Stimulated activated CD4-positive, alpha-beta T cell treated with anti-CD3 and anti-CD28 coated beads, Interleukin-15, amount 100 ng/mL, for 1 hour (primary cell): ENCODE measurements at places on chromosomes 13 and 19.
A peak's percentile ranks its signal among the peaks of the same experiment; 100 is the strongest.

DNA sequence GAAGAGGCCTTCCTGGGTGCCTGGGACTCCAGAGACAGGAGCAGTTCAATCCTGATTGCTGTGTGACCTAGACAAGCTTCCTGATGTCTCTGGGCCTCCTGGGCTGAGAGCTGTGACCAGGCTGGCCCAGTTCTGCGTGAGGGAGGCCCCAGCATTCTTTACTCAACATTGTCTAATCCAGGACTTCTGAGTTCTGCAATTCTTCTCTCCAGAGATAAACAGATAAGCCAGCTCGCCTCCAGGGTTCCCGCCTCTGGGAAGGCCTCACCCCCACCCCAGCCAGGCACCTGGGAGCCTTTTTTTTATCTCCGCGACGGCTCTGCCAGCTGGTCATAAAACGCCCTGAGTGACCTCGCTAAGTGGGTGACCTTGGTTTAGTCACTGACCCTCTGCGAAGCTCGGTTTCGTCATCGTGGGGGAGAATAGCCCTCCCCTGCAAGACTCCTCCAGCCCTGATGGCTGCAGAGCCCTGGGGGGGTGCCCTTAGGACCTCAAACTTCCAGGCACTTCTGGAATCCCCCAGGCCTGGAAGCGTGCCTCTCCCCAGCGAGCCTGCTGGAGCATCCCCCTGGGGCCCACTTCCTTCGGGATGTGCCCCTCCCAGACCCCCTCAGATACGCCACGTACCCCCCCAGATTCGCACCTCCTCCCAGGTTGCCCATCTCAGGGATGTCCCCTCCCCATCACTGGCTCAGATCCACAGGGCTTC lies 1.9 kb downstream of the SULT2B1 start:
- DNase-seq = no peak

- DNase-seq = no peak
These were observed 8.3 kb downstream of the FPR1 start for GRCh38 chr19:51743405-51743804.

DNA sequence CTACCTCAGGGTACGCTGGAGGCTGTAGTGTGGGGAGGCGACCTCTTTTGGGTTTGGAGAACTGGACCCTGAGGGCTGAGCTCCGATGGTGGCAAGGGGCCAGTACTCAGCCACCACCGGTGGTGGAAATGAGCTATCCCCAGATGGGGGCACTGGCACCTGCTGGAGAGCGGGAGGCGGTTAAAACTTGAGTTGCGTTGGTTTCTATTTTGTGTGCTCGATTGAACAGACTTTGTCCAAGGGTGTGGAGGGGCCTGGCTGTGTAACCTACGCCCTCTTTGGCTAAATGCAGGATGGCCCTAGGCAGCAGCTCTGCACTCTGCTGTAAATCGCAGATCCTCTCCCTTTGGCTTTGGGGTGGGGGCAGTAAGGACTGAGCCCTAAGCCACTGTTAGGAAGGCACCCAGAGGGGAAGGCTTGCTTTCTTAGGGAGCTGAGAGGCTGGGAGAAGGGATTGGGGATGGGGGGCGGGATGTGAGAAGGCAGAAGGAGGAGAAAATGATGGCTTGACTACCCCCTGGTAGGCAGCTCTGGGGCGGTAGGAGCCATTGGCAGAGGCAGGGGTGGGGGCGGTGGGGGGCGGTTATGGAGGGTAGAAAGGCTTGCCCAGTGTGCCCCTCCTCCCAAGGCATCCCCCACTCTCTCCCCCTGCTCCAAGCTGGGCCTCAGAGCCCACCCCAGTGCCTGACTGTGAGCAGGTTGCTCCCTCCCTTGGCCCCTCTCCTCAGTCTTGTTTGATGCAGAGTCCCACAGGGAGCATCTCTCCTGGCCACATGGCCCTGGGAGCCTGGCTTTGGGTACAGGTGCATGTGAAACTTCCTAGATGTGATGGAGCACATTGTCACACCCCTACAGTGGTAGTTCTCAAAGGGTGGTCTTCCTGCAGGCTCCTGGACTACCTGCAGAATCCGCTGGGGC lies 5.0 kb downstream of the VSTM2B start:
- DNase-seq = no peak

DNA sequence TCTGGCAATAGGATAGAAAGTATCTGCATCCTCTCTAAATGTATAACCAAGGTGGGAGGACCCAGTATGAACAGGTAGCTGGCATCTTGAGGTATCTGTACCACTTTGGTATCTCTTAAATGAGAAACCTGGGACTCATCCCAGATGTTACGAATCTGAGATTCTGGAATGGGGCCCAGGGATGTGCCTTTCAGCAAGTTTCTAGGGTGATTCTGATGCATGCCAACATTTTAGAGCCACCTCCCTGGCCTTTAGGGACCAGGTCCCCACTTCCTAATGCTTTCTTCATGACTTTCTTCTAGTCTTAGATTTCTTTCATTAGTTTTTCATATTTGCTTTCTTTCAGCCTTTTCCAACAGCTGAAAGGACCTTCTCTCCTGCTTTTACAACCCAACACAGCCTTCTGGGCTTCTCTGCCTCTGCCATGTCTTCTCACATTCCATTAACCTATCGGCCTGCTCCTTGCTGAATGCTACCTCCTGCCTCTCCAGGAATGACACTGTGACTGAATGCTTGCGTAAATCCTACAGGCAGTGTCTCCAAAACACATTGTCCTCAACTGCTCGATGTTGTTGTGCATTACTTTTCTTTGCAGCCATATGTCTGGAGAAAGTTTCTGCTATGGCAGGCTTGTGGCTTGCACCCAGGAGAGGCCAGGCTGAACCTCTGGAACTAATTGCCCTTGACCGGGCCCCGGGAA lies 284.0 kb downstream of the DNAJC15 start:
- no peak for DNase-seq

DNA sequence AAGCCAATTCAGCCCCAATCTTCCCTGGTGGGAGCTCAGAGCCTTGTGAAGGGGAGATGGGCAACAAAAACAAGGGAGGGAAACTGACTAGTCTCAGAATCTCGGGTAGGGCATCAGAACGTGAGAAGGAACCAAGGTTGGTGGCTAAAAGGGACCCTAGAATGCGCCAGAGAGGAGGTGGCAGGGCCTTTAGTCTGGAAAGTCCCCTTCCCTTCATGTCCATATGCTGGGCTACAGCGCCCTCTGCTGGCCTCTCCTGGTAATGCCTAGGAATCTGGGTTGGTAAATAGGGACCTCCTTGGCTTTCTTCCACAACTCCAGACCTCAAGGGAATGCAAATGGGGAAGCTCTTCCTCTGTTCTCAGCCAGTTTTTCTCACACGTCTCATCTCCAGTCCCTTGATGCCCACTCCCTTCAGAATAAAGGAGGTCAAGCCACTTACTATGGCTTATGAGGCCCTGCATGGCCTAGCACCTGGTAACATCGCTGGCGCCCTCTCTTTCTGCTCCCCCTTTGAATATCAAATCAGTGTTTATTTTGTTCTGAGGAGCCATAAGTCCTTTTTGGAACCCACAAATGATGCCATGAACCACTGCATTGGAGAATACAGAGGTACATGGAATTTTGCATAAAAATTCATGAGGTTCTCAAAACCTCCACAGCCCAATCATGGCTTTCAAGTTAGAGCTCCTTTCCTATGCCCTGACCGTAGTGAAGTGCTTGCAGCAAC lies 1.4 kb upstream of the CCDC97 start:
- peak; percentile 91 for DNase-seq
